ENCODE measurements at places on chromosomes 5 and 9.

GRCh38 chr5:83636156-83636555 lies 84.5 kb downstream of the HAPLN1 start:
- no peak overlapping the region for H3K27ac ChIP-seq
- no peaks in the 10 kb centered on the region for H3K27me3 ChIP-seq
- peaks cover 2% of the 10 kb centered on the region for H3K4me1 ChIP-seq
- no peak overlapping the region for H3K4me3 ChIP-seq
- peak; percentile 13 for DNase-seq

DNA sequence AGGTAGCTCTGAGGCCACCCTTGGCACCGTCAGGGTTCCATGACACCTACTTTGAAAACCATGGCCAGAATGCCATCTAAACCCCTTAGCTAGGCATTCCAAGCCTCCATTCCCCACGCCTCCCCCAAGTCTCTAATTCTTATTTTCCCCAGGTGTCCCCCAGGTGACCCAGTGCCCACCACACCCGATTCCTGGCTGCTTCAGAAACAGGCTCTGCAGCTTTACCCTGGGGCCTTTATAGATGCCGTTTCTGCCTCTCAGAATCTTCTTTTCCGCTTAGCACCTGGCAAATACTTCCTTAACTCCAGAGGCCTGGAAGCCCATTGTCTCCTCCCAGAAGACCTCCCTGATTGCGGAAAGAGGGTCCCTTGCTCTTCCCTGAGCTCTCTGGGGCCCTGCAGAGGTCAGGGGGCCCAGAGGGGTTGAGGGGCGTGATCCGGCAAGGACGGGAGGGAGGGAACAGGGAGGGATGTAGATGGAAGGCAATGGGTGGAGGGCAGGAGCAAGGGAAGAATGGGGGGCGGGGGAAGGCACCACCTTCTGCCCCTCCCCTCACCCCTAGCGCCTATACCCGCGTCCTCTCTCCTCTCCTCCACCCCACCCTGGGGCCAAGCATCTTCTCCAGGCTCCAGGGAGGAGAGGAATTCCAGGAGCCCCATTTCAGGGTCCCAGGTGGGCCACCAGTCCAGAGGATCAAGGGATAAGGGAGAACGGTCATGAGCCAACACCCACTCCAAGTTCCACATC lies 12.0 kb upstream of the WDR38 start:
- no peaks in the 10 kb centered on the region for H3K4me1 ChIP-seq
- no peak overlapping the region for H3K4me3 ChIP-seq
- no peaks in the 10 kb centered on the region for H3K27me3 ChIP-seq
- H3K36me3 ChIP-seq, result no peaks in the 10 kb centered on the region
- no peak overlapping the region for H3K27ac ChIP-seq

DNA sequence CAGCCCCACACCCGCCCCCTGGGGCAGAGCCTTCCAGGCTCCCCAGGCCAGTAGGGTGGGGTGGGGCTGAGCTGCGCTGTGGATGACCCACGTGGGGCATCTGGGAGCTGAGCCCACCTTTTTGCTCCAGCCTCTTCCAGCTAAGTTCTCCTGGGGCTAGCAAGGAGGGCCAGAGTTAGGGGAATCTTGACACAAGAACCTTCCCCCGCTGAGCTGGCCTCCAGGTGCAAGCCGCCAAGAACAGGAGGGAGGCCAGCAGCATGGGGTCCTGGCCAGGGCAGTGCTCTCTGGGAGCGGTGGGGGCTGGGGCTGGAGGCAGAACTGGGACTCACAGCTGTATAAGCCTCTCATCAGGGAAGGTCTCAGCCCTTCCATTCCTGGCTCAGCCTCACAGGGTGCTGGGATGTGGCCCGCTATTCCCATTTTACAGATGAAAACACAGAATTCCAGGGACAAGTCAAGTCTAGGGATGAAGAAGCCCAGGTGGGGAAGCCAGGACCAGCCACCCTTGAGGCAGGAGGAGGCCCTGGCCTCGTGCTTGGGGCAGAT lies 21.5 kb downstream of the SARDH start:
- H3K27ac ChIP-seq, result no peak overlapping the region
- peaks cover 22% of the 10 kb centered on the region for H3K4me1 ChIP-seq
- no peaks in the 10 kb centered on the region for H3K36me3 ChIP-seq
- no peaks in the 10 kb centered on the region for H3K27me3 ChIP-seq
- H3K4me3 ChIP-seq, result no peak overlapping the region

GRCh38 chr5:38168029-38168428 lies 90.3 kb upstream of the EGFLAM start:
- no peak overlapping the region for H3K4me3 ChIP-seq
- H3K27me3 ChIP-seq, result peaks cover 9% of the 10 kb centered on the region
- H3K4me1 ChIP-seq, result no peaks in the 10 kb centered on the region
- H3K36me3 ChIP-seq, result no peaks in the 10 kb centered on the region

DNA sequence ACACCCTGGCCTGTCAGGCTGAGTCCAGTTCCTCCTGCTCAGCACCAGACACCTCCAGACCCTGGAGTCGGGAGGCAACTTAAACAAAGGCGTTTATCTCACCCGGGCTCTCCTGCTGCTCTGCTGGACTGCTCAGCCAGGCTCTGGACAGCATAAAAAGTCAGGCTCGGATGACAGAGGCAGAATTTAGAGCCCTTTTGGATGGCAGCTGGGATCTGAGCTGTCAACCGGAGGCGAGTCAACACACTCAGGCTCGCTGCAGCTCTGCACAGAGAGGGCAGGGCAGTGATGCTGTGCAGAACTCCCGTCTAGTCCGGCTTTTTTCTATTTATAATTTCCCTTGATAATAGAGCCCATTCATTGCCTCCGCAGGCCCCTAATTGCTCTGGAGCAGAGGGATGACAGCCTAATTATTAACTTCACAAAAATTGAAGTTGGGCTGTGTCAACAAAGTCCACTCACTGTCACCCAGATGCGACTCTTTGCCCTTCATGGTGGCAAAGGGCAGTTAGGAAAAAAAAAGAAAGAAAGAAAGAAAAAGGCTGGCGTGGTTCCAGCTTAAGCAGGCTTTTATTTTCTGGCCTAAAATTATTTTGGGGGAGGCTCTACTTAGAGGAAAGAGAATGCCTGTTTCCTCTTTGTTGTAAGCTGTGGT lies 37.6 kb downstream of the STC2 start:
- H3K27ac ChIP-seq, result no peak overlapping the region
- H3K4me1 ChIP-seq, result peaks cover 16% of the 10 kb centered on the region
- peak; percentile 45 for DNase-seq
- peaks cover 19% of the 10 kb centered on the region for H3K27me3 ChIP-seq
- H3K36me3 ChIP-seq, result no peaks in the 10 kb centered on the region

DNA sequence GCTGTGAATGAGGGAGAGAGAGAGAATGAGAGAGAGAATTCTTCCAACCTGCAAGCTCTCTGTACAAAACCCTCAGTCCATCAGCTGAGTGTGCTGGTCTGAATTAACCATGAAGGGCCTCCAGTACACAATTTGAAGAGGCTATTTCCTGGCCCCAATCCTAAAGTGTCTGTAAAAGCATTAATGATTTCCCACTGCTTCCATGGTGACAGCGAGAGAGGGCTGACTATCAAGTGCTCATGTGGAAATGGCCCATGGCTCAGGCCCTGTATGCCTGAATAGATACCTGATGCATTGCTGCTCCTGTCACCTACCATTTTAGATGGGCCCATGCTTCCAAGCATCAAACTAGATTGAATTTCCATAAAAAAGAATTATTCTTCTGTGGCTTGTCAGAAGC lies 592.4 kb downstream of the KIF4B start:
- H3K4me1 ChIP-seq, result no peaks in the 10 kb centered on the region
- H3K27ac ChIP-seq, result no peak overlapping the region
- no peak for DNase-seq
- no peaks in the 10 kb centered on the region for H3K27me3 ChIP-seq
- no peaks in the 10 kb centered on the region for H3K36me3 ChIP-seq
- H3K4me3 ChIP-seq, result no peak overlapping the region

DNA sequence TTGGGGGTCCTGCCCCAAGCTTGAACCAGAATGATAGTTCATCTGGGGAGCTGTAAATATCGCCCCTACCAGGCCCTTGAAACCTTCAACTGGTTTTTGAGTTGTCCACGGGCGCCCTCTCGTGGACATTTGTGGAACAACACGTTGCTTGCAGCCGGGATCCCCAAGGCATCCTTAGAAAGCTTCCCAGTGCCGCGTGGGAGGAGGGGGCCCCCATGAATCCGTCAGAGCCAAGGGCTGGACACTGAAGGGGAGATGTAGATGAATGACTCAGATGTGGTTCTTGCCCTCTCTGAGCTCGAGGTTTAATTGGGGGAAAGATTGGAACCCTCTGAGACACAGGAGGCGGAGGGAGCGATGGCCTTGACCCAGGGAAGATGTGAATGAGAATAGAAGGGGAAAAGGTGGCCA lies 31.8 kb upstream of the ORM1 start:
- no peak overlapping the region for H3K4me3 ChIP-seq
- peak; percentile 67 for DNase-seq
- H3K36me3 ChIP-seq, result peaks cover 10% of the 10 kb centered on the region
- no peak overlapping the region for H3K27ac ChIP-seq

GRCh38 chr9:137975936-137976565 lies 98.5 kb downstream of the CACNA1B start:
- H3K27ac ChIP-seq, result no peak overlapping the region
- no peak for DNase-seq
- no peak overlapping the region for H3K4me3 ChIP-seq
- H3K4me1 ChIP-seq, result no peaks in the 10 kb centered on the region
- no peaks in the 10 kb centered on the region for H3K36me3 ChIP-seq

DNA sequence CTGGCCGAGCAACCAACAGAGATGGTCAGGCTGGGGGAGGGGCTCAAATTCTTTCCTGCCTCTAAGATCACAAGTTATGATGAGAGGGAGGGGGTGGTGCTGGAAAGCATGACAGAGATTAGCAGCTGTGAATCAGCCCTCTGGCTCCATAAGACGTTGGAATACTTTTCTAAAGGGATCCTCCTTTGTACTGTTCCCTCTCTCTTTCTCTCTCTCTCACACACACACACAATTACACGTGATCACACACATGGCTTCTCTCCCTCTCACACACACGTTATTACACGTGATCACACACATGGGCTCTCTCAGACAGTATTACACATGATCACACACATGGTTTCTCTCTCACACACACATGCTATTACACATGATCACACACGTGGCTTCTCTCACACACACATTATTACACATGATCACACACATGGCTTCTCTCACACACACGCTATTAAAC lies at the start of gene SLC45A2:
TSS of gene SLC45A2 (minus strand) at position 23 of the 454 bp plus-strand sequence. CDS start 110 bp downstream, outside the sequence.
- no peak within 1 kb of the TSS for H3K4me3 ChIP-seq
- peaks cover 6% of the 10 kb centered on the region for H3K36me3 ChIP-seq
- H3K27me3 ChIP-seq, result no peaks in the 10 kb centered on the region
- H3K27ac ChIP-seq, result no peak within 1 kb of the TSS
- H3K4me1 ChIP-seq, result peaks cover 4% of the 10 kb centered on the region

DNA sequence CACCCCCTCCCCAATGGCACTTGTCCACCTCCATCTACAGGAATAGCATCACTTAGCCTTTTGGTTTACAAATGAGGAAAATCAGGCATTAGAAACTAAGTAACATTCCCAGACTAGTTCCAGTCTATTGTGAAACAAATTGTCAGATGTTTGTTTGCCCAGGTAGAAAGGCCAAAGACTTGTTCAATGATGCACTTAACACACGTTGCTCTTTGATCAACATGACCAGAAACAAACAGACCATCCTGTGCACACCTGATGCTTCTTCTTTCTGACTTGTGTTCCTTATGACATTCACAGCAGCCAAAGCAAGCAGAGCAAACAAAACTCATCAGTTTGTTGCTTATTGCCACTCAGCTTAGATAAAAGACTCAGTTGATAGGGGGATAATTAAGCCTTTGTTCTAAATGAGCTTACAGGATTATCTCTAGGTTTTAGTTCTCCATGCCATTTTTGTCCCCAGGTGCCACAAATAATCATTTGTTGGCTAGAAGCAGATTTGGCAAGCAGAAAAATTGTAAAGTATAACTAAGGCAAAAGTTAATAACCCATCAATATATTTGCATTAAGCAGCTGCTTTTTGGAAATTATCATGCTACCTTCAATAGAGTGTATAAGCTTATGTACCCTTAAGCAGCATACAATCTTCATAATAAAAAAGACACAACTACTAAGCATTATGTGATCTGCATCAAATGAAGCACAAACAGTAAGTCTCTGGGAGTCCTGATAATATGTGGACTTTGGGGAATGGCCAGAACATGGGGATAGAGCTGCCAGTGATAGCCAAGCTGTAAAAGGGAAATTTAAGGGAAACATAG lies 26.3 kb upstream of the FST start:
- no peak for DNase-seq
- no peaks in the 10 kb centered on the region for H3K4me1 ChIP-seq
- H3K4me3 ChIP-seq, result no peak overlapping the region

DNA sequence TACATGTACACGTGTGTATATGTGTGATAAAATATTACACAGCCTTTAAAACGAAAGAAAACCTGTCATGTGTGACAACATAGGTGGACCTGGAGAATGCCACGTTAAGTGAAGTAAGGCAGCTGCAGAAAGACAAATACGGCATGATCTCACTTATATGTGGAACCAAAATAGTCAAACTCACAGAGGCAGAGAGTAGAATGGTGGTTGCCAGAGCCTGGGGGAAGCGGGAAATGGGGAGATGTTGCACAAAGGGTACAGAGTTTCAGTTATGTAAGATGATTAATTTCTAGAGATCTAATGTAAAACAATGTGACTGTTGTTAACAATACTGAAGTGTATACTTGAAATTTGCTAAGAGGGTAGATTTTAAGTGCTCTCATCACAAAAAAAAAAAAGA lies 34.8 kb downstream of the ADAMTS12 start:
- no peaks in the 10 kb centered on the region for H3K27me3 ChIP-seq
- no peak overlapping the region for H3K4me3 ChIP-seq
- H3K27ac ChIP-seq, result no peak overlapping the region
- H3K36me3 ChIP-seq, result no peaks in the 10 kb centered on the region
- DNase-seq, result no peak
- H3K4me1 ChIP-seq, result peaks cover 17% of the 10 kb centered on the region

GRCh38 chr9:129023036-129023907 lies 4.9 kb downstream of the SH3GLB2 start:
- H3K4me3 ChIP-seq, result no peak overlapping the region
- peak overlapping the region; percentile 69 for H3K27ac ChIP-seq
- peaks cover 27% of the 10 kb centered on the region for H3K4me1 ChIP-seq
- peak; percentile 79 for DNase-seq

GRCh38 chr5:6780802-6781391 lies 67.7 kb downstream of the TENT4A start:
- no peaks in the 10 kb centered on the region for H3K4me1 ChIP-seq
- no peak overlapping the region for H3K27ac ChIP-seq
- no peaks in the 10 kb centered on the region for H3K27me3 ChIP-seq
- H3K4me3 ChIP-seq, result no peak overlapping the region
- no peak for DNase-seq
- H3K36me3 ChIP-seq, result no peaks in the 10 kb centered on the region

DNA sequence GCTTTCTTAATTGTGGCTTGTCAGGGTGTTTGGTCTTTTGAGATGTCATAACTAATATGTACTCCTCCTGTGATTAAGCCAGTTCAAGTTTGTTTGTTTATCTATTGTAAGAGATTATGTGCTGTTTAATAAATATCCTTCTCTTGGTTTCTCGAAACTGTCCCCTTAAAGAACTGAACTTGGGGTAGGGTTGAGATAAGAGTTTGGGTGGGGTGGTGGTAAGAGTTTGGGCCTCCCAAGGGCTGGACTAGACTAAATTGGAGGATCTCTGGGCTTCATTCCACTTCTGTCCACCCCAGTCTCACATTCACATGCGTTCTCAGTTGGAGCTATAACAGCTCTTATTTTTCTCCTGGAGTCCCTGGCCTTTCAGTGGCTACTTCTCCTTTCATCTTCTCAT lies 38.2 kb downstream of the AQP7 start:
- no peak for DNase-seq
- no peaks in the 10 kb centered on the region for H3K4me1 ChIP-seq
- peaks cover 38% of the 10 kb centered on the region for H3K36me3 ChIP-seq
- no peak overlapping the region for H3K4me3 ChIP-seq
- no peak overlapping the region for H3K27ac ChIP-seq
